ENCODE measurements at places on chromosomes 5 and 9.
A peak's percentile ranks its signal among the peaks of the same experiment; 100 is the strongest.

- DNase-seq = no peak
These were observed 51.1 kb upstream of the SNX2 start for GRCh38 chr5:122723606-122724352.

DNA sequence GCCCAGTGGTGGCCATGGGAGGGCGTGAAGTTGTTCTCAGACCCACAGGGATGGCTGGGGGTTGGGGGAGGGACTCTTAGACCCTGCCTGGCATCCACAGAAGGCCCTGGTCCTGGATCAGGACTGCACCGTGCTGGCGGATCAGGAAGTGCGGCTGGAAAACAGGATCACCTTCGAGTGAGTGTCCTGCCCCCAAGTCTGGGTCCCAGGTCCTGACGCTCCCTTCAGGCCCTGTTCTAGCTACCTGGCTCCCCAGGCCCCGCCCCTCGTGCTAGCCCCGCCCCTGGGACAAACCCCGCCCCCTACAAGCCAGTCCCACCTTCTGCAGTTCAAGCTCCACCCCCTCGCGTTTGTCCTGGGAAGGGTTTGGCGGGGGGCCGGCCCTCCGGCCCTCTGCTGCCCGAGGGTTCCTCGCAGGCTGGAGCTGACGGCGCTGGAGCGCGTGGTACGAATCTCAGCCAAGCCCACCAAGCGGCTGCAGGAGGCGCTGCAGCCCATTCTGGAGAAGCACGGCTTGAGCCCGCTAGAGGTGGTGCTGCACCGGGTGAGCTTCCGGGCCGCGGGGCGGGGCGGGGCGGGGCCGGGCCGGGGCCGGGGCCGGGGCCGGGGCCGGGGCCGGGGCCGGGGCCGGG lies 12.9 kb downstream of the RGS14 start:
- DNase-seq = no peak

DNA sequence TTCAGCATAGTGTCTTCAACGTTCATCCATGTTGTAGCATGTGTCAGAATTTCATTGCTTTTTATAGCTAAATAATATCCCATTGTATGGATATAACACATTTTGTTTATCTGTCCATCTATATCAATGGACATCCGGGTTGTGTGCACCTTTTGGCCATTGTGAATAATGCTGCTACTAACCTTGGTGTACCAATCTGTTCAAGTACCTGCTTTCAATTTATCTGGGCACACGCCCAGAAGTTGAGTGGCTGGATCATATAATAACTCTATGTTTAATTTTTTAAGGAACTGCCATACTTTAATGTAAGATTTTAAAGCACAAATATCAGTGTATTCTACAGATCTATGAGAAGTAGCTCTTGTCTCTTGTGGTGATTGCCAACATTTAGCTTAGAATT lies 43.5 kb downstream of the SCAI start:
- DNase-seq = no peak

GRCh38 chr9:127903557-127904475 lies 4.4 kb upstream of the ST6GALNAC6 start:
- peak; percentile 91 for DNase-seq

DNA sequence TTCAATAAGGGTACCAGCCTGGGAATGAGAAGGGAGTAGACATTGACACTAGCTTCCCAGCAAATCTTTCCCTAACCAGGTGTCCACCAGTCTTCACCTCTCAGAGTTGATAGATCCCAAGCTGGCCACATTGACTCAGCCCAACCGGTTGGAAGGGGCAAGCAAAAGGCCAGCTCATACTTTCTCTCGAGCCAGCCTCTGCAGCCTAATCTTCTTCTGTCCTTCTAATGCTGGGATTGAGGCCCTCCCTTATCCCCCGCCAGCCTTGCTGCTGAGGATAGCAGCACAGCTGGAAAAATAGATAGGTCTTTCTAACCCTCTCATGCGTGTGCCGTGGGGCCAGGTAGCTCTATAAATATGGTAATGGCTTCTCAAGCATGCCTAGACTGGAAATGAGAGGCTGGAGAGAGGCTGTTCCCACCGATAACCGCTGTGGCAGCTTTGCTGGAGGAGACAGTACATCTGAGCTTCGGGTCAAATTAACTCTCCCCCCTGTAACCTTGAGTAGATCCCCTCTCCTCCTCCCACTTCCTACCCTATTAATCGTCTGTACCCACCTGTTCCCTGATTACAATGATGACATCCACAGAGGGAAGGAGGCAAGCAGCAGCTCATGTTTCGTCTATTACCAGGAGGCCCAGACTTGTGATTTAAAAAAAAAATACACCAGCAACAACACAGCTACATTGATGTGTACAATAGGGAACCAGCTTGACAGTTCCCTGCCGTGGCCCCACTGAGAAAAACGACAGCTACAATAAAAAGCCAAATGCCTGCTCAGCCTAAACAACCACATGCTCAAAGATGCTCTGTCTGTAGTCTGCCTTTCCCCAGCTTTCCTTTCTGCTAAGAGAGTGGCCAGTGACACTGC lies 219.9 kb upstream of the BRINP1 start:
- DNase-seq = no peak

GRCh38 chr9:37197158-37198038 lies 77.0 kb downstream of the ZCCHC7 start:
- DNase-seq = no peak

GRCh38 chr5:125325488-125326149 lies 579.2 kb upstream of the ZNF608 start:
- DNase-seq = no peak

- no peak for DNase-seq
These were observed 266.0 kb upstream of the TRIM32 start for GRCh38 chr9:116420993-116421538.

GRCh38 chr5:134139891-134140469 lies 25.5 kb downstream of the TCF7 start:
- no peak for DNase-seq

GRCh38 chr5:113047733-113048652 lies 71.4 kb downstream of the DCP2 start:
- DNase-seq = no peak

DNA sequence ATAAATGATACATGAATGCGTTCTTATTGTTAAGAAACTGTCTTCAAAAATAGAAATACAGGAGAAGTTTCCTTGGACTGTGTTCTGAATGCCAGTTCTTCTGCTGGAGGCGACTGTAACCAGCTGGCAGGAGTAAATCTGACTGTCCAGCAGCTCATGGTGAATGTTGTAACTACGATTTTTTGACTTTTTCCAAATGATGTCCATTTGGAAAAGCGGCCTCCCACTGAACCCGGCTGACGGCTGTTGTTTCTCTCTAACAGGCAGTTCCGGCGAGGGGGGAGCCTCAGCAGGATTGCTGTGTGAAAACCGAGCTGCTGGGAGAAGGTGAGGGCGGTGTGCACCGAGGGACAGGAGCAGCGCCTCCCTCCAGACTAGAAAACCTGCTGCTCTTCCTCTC lies 91.9 kb downstream of the EHMT1 start:
- no peak for DNase-seq

GRCh38 chr9:4356306-4356705 lies 56.4 kb upstream of the GLIS3 start:
- no peak for DNase-seq
